ENCODE measurements at places on chromosomes 3 and 15.

DNA sequence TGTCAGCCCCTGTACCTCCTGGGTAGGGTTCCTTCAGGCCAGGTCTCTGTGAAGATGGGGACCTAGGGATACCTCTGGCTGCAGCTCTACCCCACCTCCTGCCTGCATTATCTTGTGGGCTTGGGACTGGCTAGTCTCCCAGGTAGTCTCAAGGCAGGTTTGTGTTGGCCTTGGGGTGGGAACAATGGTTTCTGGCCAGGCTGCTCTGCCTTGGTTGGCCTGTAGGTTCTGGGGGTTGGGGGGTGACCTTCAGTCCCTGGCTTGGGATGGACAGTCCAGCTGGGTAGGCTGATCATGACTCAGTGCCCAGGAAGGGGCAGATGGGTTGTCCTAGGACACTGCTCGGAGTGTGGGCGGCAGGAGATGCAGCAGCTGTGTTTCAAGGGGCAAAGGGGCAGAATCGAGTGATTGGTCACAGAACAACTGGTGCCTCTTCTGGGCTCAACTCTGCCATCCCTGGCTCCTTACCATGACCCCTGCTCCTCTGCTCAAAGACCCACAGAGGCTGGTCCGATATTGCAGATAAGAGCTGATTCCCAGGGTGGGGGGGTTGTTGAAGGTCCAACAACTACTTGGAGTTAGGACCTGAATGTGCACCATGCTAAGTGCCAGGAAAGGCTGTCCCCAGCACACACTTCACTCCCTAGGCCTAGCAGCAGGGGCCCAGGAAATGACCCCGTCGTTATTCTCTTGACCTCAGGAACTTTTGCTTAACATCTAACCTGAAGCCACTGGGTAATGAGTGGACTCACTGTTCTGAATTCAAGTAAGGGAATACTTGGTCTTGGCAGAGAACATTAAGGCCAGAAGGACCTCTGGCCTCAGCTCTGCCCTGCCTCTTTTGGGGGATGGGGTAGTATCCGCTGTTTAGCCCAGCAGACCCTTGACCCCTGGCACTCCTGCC lies 18.1 kb upstream of the BSN start:
- DNase-seq: no peak

DNA sequence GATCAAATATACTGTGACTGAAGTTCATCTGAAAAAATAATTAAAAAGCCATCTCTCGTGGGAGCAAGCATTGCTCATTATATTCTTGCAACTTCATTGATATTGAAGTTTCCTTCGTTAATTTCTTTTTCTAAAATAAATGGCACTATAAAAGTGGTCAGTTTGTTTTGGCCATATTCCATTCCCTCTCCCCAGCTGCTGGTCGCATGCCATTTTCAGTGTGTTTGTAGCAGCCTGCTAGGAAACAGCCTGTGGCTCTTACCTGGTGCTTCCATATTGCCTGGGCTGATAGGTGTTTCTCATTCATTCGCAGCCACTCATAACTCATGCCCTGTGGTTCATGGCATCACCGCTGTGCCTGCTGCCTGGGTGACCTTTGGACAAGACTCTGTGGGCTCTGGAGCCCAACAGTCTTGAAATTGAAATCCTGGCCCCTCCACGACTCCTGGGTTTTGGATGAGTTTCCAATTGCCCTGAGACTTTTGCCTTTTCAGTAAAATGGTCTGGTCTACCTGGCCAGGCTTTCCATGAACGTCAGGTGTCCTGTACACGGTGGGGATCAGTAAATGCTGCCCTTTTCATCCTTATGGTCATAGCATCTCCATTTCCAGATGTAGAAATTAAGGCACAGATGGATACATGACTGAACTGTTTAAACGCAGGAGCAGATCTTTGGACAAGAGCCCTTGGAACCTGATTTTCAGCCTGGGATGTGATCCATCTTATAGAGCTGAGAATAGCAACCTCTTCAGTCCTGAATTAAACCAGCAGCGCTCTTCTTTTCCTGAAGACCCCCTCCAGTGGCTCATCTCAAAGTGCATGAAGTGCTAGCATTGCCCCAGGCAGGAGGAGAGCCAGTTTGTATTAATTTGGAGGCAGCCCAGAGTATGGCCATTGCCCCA lies 69.4 kb downstream of the SLCO3A1 start:
- DNase-seq: no peak

DNA sequence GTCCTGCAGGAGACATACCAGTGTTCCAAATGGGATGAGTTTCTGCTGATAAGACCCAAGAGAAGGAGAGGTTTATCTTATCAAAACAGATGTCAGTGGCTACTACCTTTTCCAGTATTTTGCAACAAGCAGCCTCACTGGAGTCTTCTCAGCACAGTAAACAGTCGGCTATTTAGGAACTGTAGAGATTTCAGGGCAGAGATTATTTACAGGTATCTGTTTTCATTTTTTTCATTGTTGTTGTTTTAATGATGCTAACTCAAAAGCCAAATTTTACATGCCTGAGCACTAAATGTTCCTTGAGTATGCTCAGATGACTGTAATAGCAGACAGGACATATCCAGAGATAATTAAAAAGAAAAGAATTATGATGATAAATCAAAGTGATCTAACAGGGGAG lies 252.1 kb downstream of the EPHA6 start:
- DNase-seq: no peak

DNA sequence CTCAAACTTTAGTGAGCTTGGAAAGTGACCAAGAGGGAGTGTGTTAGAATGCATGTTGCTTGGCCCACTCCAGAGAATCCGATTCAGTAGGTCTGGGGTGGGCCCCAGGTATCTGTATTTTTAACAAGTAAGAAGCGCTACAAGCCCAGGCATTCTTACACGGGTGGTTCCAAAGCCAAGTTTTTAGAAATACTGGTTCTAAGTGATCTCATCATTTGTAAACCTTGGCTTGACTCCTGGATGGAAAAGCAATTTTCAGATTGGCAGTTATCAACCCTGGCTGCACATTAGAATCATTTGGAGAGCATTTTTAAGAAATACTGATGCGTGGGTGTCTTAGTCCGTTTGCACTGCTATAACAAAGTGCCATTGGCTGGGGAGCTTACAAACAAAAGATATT lies 27.3 kb upstream of the ST8SIA2 start:
- no peak for DNase-seq

DNA sequence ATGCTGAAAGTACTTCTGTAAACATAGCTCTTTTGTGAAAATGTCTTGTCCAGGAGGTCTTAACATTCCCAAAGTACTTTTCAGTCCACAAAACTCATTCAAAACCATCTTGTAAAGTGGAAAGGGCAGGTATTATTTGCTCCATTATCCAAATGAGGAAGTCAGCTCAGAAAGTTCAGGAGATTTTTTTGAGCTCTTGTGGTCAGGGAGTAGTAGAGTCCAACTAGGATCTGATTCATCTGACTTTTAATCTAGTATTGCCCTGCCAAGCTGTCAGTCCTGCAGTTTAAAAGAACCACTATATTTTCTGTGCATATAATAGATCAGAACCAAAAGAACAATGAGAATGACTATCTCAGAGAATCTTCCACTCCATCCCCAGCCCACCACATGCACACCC lies 83.5 kb downstream of the FOXB1 start:
- no peak for DNase-seq

GRCh38 chr3:195337747-195338146 lies 66.8 kb upstream of the XXYLT1 start:
- DNase-seq: no peak

DNA sequence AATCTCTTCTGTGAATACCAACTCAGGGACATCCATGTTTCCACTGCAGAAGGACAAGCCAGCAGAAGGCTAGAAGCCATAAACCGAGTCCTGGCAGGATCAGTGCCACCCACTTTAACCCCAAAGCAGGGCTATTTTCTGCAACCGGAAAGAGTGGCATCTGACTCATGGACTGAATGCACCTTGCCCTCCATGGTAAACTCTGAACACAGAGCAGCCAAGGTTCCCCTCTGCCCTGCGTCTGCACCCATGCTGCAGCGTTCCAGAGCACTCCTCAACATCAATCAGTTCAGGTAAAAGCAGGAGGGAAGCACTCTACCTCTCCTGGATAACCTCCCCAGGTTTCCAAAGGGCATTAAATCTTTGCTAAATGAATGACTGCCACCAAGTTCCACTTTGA lies 801 bp upstream of the NGRN start:
- DNase-seq: no peak

DNA sequence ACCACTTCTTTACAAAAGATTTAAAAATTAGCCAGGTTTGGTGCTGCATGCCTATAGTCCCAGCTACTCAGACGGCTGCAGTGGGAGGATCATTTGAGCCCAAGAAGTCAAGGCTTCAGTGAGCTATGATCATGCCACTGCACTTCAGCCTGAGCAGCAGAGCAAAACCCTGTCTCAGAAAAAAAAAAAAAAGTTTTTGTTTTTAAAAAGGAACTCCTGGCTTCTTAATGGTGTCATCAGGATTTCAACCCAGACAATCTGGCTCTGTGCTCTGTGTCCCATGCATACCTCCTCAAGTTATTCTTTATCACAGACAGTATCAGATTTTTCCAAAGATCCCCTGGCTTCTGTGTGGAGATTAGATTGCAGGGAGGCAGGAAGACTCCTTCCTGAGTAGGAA lies 64.2 kb upstream of the IL12A start:
- DNase-seq: no peak

DNA sequence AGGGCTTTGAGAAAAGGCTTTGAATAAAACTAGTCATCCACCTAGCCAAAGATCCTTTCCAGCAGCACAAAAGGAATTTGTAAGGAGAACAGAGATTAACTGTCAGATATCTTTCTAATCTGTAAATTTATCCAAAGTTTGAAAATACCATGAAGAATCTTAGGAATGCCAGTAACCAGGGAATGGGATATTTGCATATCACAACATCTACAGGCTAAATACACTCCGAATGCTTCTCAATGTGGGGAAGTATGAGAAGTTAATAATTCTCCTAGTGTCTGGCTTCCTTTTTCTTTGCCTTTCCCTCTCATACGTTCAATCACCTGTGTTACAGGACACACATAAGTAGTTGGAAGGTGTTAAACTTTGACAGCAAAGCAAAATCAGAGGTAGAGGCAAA lies 7.8 kb downstream of the ANAPC13 start:
- no peak for DNase-seq

DNA sequence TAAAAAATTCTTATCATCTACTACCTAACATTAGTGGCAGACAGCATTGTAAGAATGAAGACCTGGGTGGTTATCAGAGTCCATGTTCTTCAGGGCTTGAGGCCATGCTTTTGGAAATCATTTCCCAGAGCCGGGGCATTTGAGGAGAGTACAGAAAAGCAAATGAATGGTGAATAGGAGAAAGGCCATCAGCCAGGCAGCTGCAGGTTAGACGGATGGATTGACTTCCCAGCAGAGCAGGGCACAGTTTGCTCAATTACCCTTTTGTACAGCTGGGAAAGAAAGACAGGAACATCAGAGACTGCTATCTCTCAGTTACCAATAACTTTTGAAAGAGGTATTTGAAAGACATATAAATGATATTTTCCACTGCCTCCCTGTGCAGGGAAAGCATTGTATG lies 135.6 kb downstream of the ALCAM start:
- no peak for DNase-seq

DNA sequence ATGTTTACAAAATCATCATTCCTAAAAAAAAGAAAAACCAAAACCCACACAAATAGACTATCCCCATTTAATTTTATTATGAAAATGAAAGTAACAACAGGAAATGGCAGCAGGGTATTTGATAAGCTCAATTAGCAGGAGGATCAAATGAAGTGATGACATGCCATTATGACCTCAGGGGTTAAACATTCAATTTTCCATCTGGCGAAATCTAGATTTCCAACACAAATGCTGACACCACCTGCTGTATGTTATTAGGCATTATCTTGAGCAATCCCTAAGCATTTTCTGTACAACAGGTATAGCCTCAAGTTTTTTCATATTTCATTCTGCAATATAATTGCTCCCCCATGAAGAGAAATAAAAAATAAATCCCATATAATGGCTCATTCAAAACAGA lies 57.1 kb downstream of the SHQ1 start:
- peak; percentile 0 for DNase-seq

GRCh38 chr15:52394118-52394517 lies 98.5 kb upstream of the MYO5C start:
- DNase-seq: no peak

GRCh38 chr3:193574488-193575070 lies 18.4 kb upstream of the OPA1 start:
- no peak for DNase-seq

GRCh38 chr15:68205954-68206539 lies 915 bp upstream of the CALML4 start:
- no peak for DNase-seq

- peak; percentile 42 for DNase-seq
Measured at GRCh38 chr3:65785065-65785645, 253.6 kb downstream of the MAGI1 start.

DNA sequence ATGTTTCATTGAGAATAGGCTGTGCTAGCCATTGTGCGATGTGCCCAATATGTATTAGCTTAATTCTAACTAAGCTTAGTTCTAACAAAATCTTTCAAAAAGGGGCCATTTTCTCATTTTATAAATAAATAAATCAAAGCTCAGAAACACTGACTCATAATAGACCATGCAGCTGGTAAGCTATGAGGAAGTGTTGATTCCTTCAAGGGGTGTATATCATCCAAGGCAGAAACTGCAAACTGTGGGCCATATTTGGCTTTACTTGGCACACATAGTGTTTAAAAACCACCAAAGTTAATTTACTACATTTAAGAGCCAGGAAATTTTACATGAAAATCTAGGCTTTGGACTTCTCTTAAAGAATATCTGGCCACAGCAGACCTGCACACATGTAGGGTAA lies 136.5 kb downstream of the ZNF621 start:
- DNase-seq: no peak

All from NCI-H1694 treated with DMSO at 0.1 percent for 48 hours (cell line).